Upper lobe of right lung (tissue), 1 donor: ENCODE measurements at places on chromosomes 13 and 19. TPM values are rescaled to one million over a fixed set of nuclear protein-coding genes. Genes with fewer than 3 reads are reported as not detected.

DNA sequence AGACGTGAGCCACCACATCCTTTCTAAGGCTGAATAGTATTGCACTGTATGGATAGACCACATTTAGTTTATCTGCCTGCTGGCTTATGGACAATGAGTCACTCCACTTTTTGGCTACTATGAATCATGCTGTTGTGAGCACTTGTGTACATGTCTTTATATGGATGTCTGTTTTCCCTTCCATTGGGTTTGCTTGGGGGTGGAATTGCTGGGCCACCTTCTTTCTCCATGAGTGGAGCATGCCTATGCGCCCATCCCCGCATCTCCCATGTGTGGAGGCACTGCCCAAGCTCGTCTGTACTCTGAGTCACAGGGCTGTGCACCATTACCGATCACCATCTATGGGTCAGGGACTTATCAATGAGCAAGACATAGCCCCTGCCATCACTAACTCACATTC is 127.2 kb upstream of the GJB6 start:
- DNase-seq, result no peak

DNA sequence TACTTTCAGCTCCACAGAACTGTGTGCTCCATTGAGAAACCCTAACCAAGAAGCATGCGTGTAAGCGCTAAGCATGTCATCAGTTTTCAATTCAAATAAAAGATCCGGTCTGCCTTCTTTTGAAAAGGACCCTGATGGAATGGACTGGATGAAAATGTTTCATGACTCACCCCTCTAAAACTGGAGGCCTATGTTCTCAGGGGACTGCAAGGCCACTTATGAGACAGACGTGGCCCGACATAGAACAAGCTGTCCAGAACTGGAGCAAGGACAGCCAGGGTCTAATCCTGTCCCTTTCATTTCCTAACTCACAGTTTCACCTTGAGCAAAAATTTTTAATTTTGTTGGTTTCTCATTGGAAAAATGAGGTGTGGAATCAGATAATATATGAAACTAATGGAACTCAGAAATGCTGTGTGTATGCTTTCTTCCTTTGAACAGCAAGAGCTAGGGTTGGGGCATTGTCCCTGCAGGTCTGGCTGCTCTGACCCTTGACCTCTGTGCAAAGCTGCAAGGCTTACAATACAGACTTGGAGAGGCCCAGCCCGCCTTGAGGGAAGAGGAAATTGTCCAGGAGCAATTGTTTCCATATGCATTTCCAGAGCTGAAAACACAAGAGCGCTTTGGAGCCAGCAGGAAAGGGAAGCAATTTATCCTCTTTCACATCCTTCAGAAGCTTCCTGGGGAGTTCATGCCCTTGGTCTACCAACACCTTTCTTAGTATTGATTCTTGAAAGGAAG is 553.4 kb upstream of the KLF12 start:
- DNase-seq, result no peak

DNA sequence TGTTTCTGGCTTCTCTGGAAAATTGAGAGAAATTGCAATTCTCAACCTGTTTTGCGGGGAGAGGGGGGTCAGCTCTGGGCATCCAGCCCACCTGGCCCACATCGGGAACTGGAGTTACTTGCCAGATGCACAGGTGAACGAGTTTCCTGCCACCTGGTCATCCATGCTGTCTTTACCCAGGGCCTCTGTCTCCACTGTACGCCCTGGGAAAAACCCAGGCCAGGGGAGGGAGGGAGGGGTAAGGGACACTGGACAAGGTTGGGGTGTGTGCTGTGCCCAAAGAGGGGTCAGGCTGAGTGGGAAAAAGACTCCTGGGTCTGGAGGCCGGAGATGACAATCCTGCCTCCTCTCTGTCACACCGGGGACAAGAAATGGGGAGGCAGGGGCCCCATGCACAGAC is 307.6 kb downstream of the ZNF536 start:
- DNase-seq, result no peak

DNA sequence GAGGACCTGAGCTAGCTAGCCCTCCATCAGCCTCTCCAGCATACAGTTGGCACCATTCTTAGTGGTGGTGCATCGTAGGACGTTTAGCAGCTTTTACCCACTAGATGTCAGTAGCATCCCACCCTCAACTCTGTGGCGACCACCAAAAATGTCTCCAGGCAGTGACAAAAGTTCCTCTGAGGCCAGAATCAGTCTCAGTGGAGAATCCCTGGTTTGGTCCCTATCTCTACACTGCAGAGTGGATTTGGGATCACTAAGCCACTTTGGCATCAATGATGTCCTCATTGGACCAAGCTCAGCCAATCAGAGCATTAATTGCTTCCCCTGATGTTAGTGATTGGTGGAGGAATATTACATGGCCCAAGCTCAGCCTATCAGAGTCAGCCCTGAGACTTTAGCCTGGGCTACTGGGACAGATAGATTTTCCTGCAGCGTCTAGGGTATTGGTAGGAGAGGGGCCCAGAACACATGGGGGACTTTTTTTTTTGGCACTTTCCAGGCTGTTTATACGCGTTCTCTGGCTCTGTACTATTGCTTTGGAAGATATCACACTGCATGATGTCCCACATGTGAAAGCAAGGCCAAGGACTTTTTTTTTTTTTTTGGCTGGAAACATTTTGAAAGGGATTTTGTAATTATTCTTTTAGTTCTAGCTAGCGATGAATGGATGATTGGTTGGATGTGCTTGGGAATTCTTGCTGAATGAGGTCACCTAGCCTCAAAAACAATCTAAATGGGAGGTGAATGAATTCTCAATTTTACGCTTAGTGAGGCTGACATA is 7.0 kb downstream of the TMEM221 start:
- no peak for DNase-seq

DNA sequence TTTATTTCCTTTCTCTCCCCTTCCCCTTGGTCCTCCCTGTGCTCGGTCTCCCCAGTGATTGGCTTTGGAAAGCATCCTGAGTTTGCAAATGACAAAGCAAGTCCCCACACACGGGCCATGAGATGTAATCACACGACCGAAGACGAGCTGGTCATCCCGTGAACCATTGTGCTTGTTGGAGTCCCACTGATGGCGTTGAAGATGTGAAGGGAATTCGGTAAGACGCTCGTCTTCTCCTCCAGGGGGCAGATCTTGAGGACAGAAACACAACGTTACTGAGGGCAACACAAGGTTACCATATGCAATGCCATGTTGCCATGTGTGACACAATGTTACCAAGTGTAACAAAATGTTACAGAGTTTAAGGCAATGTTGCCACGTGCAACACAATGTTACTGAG is 42.0 kb upstream of the SLC15A1 start:
- DNase-seq, result no peak

DNA sequence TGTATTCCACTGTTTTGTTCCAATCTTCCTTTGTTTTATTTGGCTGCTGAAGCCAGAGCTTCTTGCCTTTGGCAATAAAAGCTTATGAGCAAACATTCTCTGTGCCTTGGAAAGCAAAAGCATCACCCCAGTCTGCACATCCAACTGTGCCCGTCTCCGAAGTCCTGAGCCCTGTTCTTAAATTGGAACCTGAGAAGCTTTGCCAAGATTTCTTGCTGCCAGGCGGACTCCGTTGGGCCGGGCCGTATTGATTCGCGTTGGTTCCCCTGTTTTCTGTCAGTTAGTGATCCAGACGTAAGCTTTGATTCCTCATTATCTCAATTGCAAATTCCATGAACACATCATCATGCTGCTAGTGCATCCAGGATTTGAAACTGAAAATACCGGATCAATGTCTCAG is 793.0 kb downstream of the OLFM4 start:
- no peak for DNase-seq

DNA sequence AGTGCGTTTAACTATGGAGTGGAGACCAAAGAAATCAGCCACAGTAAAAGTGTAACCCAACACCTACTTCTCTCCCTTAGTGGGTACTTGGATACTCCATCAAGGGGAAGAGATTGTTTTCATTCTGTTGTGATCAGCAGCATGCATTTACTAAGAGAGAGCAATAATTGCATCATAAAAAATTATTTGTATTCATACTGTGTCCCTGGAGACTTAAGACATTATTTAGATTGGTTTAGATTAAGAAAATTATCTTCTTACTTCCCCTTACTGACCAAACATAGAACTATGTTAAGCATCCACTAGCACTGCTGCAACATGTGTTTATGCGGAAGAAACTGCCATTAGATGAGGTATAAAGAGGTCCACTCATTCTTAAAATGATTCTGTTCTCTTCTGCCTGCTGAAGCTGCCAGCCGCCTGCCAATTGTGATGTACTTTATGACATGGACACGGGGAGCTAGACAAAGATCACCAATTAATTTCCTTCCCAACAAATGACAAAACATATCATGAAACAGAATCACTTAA is 738.5 kb downstream of the DIAPH3 start:
- no peak for DNase-seq

- no peak for DNase-seq
Measured at GRCh38 chr19:19434483-19435045, 29.1 kb downstream of the GATAD2A start.

DNA sequence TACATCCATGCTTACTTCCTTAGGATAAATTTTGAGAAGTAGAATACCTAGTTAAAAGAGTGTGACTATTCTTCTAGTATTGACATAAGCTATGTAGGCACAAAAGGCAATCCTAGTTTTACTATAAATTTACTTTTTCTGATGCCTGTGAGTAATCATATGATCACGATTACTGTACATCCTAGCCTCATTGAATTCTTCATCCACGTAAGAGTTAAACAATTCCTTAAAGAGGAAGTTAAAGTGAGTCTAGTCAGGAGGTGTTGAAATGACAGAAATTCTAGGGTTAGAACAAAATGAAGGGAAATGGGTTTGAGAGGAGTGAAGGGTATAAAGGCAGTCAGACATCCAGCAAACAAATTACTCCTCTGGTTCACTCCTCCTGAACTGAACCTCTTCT is at the start of gene ACOD1:
ACOD1 (plus strand) TSS at position 363 of the 400 bp plus-strand sequence. CDS start 48 bp downstream, outside the sequence.
- no peak for DNase-seq

DNA sequence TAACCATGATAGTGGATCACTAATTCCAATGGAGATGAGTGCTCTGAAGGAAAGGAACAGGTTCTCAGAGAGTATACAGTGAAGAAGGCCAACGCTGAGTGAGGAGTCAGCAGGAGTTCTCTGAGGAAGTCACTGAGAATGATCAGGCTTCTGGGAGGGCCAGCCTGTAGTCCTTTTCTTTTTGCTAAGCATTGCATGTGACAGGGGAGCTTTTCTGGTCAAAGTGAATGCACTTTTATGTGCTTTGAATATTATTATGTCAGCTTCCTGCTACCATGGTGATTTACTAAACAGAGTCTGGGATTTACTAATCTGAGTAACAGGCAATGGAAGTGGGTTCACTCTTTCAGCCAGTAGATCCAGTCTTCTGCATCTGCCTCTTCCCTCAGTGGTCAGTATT is 81.1 kb upstream of the SERP2 start:
- no peak for DNase-seq

- no peak for DNase-seq
Measured at GRCh38 chr13:37481885-37482227, 116.7 kb downstream of the POSTN start.

GRCh38 chr19:5967994-5968430 is 9.9 kb downstream of the RANBP3 start:
- no peak for DNase-seq

- no peak for DNase-seq
Measured at GRCh38 chr13:40334031-40334430, 332.4 kb downstream of the FOXO1 start.

DNA sequence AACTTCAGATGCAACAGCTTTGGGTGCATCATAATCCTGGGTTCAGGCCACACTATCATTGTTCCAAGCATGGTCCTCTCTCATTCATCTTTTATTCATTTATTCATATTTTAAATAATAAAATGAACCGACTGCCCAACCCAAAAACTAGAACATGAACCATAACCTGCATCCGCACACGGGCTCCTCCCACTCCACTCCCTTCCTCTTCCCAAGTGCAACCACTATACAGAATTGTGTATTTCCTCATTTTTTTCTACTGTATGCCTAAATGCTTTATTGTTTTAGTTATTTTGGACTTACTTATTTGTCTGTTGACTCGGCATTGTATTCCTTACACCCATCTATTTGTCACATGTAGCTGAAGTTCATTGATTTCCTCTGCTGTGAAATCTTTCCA is 30.7 kb upstream of the POMP start:
- no peak for DNase-seq

DNA sequence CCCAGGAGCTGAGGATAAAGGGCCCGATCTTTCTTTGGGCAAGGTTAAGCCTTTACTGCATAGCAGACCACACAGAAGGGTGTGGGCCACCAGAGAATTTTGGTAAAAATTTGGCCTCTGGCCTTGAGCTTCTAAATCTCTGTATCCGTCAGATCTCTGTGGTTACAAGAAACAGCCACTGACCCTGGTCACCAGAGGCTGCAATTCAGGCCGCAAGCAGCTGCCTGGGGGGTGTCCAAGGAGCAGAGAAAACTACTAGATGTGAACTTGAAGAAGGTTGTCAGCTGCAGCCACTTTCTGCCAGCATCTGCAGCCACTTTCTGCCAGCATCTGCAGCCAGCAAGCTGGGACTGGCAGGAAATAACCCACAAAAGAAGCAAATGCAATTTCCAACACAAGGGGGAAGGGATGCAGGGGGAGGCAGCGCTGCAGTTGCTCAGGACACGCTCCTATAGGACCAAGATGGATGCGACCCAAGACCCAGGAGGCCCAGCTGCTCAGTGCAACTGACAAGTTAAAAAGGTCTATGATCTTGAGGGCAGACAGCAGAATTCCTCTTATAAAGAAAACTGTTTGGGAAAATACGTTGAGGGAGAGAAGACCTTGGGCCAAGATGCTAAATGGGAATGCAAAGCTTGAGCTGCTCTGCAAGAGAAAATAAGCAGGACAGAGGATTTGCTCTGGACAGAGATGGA is 8.4 kb upstream of the CEACAM19 start:
- DNase-seq, result no peak

Gene GAS6
- 197 TPM for total RNA-seq

Gene C19orf44
- total RNA-seq, result 6.7 TPM

Gene HNRNPM
- 131 TPM for total RNA-seq

Gene CRB3
- 48.4 TPM for total RNA-seq

Gene ZNF575
- 2.3 TPM for total RNA-seq
